T-helper 2 cell (primary cell): ENCODE measurements at places on chromosomes 3 and 15.
A peak's percentile ranks its signal among the peaks of the same experiment; 100 is the strongest.

- DNase-seq = no peak
Observed at GRCh38 chr3:115685097-115685496, 61.8 kb downstream of the GAP43 start.

- no peak for DNase-seq
Observed at GRCh38 chr3:118001380-118001779, 1033.3 kb downstream of the IGSF11 start.

- DNase-seq = no peak
Observed at GRCh38 chr15:92616621-92617548, 38.7 kb downstream of the FAM174B start.

DNA sequence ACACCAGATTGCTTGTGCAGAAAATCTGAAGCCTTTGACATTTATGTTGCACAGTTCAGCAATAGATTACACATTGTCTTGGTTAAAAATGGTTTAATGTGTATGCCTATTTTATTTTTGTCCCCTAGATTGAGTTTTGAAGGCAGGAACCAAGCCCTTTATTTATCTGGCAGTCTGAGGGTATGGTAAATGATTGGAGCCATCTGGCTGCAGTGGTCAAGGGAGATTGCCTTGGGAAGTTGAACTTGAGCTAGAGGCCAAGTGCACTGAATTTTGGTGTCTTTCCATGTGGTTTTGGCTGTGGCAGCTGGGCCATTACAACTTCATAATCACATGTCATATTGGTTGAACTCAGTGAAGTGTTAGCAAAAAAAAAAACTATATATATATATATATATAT lies 248.7 kb upstream of the C2CD4B start:
- DNase-seq = no peak

DNA sequence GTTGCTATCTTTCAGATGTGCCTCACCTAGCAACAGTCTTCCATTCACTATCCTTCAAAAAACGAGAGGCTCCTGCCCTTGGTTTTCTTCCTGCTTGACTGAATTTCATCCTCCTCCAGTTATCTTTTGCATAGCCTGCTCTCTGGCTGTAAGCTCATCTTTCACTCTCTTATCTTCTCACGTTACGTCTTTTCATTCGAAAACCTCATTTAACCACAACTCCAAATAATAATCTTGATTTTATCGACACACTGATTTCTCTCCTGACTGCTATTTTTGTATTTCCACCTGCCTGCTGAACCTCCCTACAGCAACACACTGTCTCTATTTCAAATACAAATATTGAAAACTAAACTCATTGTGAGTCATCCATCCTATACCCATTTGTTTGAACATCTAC lies 230.7 kb upstream of the TMC3 start:
- DNase-seq = no peak

DNA sequence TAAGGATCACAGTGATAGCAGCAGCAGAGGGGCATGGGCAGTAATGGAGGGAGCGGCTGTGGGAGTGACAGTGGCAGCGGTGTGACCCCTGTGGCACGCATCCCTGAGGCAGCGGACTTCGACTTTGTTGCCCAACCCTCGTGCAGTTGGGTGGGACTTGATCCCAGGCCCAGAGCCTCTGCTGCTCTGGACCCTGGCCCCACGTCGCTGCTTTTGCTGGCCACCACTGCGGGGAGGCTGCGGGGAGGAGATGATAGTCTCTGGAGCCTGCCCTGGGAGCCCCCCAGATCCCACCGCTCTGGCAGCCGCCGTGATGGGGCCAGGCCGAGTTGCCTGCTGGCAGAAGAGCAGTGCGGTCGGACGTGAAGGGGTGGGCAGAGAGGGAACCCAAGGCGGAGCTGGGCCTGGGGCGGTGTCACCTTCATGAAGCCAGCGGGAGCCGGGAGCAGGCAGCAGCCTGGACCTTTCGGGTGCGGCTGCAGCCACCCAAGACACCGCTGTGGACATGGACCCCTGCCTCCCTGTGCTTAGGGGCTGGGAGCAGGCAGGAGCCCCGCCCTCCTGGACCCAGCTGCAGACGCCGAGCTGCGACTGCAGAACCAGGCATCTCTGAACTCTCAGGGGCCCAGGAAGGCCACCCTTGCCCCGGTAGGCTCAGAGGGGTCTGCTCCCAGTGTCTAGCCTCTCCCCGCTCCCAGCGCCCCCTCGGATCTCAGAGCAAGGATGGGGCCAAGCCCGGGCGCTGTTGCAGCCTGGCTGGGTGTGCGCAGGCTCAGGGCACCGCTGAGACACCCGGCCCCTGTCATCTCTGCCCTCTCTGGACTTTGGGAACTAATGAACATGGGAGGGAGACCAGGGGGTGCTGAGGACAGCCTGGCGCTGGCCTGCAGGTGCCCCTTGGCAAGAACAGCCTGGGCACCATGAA lies 38.3 kb downstream of the COMMD2 start:
- DNase-seq = no peak

- DNase-seq = no peak
Observed at GRCh38 chr3:64167868-64168267, 57.4 kb downstream of the PRICKLE2 start.

GRCh38 chr3:60399861-60400845 lies 851.1 kb downstream of the FHIT start:
- no peak for DNase-seq

DNA sequence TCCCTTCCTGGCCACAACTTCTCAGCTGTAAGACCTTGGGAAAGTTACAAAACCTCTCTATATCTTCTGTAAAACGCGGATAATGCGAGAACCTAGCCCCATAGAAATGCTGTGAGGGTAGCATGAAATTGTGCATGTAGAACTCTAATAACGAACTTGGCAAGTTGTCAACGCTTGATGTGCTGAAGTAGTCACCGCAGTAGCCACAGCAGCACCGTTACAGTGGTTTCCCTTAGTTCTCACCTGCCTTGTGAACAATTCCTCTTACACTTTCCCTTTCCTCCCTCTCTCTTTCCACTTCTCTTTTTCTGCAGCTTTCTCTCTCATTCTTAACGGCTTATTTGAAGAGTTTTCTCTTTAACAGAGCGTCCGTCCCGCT lies 447 bp upstream of the SHQ1 start:
- DNase-seq = peak; percentile 68

DNA sequence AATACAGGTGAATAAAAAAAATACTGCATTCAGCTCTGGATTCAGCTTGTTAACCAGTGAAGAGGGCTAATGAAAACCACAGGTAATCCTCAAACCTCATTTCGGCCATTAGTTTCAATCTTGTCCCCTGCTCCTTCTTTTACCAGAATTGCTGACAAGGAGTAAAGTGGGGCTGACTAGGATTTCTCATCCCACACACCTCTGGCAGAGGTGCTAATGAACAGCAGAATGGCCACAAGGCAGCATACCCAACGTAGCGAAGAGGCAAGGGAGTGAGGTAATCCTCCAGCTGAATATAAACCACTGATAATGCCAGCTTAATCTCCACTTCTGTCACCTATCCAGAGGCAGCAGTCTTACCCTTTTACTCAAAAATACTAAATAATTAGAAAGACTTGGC lies 248.8 kb upstream of the CDIN1 start:
- no peak for DNase-seq

- DNase-seq = no peak
Observed at GRCh38 chr15:67843571-67844387, 3.9 kb upstream of the RNU6-1 start.

DNA sequence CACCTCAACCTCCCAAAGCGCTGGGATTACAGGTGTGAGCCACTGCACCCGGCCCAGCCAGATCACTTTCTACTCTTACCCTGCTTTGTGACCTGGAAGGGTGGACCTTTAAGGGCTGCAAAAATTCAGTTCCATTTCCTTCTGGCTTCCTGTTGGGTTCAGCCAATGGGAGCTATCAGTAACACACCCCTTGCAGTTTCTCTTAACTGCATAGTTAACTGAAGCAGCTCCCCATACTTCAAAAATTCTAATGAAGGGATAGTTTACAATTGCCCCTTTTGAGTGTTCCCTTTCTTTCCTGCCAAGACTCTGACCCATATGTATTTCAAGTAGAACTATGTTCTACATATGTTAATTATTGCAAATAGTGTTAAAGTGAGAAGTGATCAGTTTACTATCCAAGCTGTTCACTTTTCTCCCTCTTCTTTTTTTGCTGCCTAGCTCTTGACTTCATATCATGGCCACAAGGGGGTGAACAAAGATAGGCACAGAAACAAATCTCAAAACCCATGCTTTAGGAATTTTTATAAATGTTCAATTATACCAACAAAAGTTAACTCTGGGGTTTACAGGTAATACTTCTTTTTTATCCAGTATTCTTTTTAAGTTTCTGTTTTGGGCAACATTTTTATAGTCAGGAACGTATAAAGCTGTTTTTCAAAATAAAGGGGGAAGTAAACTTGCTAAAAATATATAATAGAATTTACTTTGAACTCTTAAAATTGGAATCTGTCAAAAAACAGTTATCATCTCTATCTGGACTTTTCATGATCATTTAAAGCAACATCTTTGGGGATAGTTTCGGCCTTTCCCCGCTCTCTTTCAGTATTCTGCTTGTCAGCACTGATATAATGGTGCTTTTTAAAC lies 8.1 kb downstream of the PGBD4 start:
- DNase-seq = peak; percentile 52

DNA sequence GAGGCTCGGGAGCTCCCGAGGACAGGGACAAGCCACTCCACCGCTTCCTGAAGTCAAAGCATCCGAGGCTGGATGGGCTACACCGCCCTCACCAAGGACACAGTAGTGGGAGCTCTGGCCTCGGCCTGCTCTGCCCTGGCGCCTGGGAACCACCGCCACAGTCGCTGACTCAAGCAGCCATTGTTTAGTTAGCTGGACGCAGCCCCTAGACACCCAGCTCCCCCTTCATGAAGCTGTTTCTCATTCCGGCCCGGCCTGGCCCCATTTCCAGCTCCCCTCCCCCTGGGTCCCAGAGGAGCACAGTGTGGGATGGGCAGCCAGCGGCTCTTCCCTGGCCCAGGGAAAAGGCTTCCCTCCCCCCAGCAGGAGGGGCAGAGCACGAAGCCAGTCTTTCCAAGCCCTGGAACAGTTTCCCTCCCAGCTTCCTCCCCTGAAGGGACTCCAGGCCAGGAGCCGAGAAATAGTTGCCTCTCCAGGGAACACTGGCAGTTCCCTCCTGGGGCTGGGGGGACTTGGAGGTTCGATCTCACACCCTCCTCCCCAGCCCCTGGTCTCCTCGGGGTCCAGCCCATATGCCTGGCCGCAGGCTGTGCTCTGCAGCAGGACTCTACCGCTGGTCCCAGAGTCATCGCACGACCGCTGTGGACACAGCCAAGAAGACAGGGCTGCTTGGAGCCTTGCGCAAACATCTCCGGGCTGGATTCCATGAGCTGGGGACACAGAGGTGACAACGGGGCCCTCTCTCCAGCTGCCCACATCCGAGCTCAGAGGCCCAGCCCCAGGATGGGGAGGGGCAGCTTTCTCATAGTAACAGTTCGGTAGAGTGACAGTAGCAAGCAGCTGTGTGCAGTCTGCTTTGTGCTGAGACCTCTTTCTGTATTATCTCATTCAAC lies 10.0 kb downstream of the PLXND1 start:
- DNase-seq = no peak
